ENCODE measurements at places on chromosomes 12 and 14.

GRCh38 chr12:49542592-49543160 is 3.8 kb downstream of the KCNH3 start:
- no peak for DNase-seq

GRCh38 chr12:57630891-57631433 is 2.0 kb downstream of the B4GALNT1 start:
- DNase-seq = no peak

DNA sequence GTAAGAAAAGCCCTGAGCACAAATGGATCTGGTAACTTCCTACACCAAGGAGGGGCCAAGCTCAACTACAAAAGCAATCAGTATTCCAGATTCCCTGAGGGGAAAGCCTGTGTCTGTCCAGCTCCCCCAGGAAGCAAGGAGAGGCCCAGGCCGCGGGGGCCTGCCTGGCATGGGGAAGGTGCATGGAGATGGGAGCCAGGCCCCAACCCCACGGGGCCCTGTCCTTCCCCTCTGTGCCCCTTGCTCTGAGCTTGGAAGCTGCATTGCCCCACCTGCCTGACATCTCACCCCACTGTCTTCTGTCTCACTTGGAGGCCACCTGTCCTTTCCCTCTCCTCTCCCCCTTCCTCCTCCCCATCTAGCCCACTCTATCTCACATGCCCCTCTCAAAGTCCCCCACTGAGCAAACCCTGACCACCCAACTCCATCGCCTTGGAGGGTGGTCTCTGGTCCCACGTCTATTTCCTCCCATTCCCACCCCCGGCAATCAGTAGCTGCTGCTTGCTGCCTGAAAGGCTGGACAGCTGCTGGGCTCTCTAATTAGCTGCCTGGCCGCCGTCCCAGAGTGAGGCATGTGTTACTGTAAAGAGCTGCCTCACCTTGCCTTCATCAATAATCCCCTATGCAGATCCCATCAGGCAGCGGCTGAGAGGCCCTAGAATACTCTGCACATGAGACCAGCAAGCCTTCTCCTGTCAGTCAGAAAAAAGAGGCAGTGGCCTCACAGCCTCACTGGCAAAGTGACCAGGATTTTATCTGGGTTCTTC is 3.4 kb upstream of the TMEM229B start:
- no peak for DNase-seq

DNA sequence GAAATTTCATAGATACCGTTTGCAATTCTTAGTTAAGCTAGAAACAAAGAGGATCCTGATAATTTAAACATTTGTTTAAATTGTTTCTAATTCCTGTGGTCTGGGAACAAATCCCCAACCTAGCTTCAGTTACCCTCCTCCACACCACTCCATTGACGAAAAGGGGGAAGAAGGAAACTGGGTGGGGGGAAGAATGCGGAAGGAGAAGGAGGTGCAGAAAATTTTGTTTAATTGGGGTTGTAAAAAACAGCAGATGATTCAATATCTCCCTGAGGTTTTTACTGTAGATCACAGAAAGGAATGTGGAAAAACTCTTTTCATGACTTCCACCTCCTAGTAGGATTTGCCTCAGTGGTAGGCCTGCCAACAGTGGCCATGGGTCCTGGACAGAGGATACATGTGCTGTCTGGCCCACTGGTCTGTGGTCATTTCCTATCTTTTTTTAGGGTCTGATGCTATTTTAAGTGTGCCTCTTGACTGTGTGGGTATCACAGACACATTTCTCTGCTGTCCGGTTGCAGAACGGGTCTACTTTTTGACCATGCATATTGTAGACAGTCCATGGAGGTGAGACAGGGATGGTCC is 122.9 kb upstream of the PCED1B start:
- no peak for DNase-seq

- no peak for DNase-seq
These were observed 32.7 kb upstream of the FBLN5 start for GRCh38 chr14:91980157-91980556.

- DNase-seq = no peak
These were observed 11.3 kb downstream of the SCARB1 start for GRCh38 chr12:124852329-124852831.

DNA sequence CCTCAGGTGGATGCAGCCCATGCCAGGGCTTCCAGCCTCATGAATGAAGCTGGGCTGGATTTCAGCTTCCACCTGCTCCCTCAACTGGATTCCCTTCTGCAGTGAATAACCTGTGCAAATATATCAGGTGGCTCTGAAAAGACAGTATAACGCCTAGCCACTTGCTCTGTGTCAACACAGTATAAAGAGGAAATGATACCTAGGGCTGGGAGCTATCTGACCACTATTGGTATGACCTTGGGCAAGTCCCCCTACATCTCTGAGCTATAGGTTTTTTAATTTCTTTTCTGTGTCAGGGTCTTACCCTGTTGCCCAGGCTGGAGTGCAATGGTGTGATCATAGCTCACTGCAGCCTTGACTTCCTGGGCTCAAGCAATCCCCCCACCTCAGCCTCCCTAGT is 19.8 kb downstream of the ISM2 start:
- DNase-seq = no peak

DNA sequence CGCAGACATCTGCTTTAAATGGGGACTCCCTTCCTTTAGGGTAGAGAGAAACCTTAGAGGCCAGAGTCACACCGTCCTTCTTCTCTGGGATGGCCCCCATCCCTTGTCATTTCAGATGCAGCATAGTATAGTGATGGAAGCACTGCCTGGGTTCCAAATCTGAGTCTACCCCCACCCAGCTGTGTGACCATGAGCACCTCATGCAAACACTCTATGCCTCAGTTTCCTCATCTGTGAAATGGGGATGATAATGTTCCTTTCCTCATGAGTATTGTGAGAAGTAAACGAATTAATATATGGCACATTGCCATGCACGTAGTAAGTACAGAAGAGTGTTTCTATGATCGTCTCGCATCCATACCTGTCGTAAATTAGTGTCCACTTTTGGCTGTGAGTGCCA is 241.9 kb downstream of the SLC41A2 start:
- DNase-seq = no peak

- no peak for DNase-seq
These were observed 175.4 kb downstream of the PHETA1 start for GRCh38 chr12:111193496-111193895.

- DNase-seq = no peak
These were observed 86.6 kb downstream of the CDK17 start for GRCh38 chr12:96313606-96314005.

- DNase-seq = no peak
These were observed 47.2 kb downstream of the ANKRD9 start for GRCh38 chr14:102462391-102462790.

DNA sequence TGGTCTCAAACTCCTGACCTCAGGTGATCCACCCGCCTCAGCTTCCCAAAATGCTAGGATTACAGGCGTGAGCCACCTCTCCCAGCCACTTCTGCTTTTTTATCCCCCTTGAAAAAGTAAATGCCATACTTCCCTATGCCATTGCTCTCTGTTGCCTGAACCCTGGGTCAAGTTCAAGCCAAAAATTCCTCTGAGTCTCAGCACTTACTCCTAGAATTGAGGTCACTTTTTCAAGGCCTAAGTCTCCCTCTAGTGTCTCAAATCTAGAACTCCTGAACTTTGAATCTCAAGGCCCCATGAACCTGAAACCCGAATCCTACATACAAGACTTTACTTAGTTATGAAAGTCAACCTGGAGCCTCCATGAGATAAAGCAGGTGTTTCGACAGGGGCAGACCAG is 1.4 kb upstream of the APOBEC1 start:
- no peak for DNase-seq

- peak; percentile 90 for DNase-seq
These were observed at the start of gene DDHD1 for GRCh38 chr14:53152887-53153701. DDHD1 (minus strand) TSS chr14:53153323; CDS start chr14:53153098, 225 bp downstream.

- no peak for DNase-seq
These were observed 5.2 kb downstream of the ADIPOR2 start for GRCh38 chr12:1695886-1696670.

DNA sequence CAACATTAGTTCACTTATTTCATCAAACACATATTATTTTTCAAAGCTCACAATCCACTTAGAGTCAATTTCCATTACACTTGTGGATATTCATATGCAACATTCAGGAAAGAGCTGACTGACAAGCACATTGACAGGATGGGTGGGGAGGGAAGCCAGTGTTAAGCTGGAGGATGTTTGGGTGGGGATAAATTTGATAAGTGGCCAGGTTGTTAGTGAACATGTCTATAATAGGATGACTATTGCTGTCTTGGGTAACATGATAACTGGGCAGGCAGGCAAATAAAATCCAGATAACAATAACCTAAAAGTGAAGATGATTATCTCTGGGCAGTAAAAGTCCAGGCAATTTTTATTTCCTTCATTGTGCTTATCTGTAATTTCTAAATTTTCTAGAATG is 73.8 kb upstream of the OSBPL8 start:
- DNase-seq = no peak

GRCh38 chr12:127035011-127035879 is 1231.7 kb upstream of the TMEM132C start:
- DNase-seq = no peak

DNA sequence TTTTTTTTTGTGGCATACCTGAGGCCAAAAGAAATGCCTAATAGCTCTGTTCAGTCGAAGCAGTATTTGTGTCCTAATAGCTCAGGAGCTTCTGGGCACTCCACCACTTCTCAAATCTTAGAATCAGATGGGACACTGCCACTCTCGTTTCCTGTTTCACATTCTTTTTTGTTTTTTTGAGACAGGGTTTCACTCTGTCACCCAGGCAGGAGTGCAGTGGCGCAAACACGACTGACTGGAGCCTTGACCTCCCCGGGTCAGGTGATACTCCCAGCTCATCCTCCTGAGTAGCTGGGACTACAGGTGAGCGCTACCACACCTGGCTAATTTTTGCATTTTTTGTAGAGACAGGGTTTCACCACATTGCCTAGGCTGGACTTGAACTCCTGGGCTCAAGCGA is 52.7 kb downstream of the SPPL3 start:
- no peak for DNase-seq

DNA sequence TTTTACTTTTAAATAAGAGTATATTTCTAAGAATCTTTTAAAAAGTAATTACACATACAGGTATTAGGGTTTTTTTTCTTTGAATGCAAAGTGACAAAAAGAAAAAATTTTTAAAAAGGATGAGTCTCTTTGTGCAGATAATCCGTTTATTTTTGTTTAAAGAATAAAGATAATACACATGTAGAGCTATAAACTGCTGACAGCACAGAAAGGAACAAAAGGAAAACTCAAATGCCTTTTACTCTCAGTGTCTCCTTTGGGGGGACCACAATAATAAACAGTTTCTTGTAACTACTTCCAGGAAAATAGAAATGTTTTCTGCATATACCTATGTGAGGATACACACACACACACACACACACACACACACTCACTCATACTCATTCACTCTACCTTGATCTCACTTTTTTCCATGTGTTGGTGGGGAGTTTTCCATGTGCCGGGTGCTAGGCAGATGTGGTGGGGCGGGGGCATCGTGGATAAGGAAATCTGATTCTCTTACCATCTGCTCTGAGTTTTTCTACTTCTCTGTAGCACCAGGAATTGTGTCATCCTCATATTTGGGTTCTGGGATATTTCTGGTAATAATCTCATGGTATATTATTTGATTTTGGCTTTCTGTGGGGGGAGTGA is 58.1 kb downstream of the KCTD10 start:
- no peak for DNase-seq

GRCh38 chr12:54432815-54433164 is 13.7 kb upstream of the ITGA5 start:
- no peak for DNase-seq

DNA sequence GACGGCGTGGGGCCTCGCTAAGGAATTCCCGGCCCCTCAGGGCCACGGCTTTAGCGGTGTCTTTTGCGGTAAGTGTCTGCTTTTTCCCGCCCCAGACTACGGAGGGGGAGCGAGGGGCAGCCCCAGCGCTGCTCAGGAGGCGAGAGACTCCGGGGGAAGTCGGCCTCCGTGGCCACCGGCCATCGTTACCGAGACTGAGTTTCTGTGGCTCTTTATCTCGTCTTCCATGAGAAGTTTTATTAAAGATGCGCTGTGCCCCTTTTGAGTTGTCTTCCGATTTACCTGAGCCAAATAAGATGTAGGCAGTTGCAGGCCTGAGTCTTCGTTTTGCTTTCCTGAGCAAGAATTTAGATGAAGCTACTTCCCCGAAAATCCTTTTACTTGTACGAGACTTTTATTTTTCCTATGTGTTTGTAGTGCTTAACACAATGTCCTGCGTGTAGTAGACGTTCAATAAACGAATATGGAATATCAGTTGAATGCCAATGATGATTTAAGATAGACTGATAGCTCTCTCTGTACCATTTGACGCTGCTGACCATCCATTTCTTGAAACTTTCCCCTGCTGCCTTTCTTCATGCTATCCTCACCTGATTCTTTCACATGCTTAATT is 462 bp downstream of the SRP54 start:
- DNase-seq = no peak

- DNase-seq = no peak
These were observed 2.3 kb downstream of the TMEM116 start for GRCh38 chr12:112010415-112011344.

- DNase-seq = no peak
These were observed 102.4 kb downstream of the TMTC1 start for GRCh38 chr12:29681370-29681769.

- DNase-seq = no peak
These were observed 395.2 kb upstream of the DCN start for GRCh38 chr12:91577586-91578539.

- peak; percentile 63 for DNase-seq
These were observed at the start of gene SCN8A for GRCh38 chr12:51591016-51591901. SCN8A (plus strand) TSS chr12:51591233; CDS start chr12:51662818, 71,585 bp downstream.

DNA sequence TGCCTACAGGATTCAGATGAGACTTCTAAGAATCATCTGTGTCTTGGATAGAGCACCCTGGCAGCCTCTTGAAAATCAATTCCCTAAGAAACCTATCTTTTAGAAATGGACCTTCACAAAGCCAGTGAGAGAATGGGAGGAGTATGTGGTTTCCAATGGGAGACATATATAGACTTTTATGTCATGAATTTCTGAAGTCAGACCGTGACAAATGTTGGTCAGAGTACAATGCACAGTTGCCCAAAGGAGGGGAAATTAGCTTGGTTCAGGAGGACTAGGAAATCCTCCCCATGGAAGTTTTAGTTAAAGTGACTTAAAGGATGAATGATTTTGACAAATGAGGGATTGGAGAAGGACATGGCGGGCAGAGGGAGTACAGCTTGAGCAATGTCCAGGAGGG is 194.4 kb downstream of the DAD1 start:
- no peak for DNase-seq

DNA sequence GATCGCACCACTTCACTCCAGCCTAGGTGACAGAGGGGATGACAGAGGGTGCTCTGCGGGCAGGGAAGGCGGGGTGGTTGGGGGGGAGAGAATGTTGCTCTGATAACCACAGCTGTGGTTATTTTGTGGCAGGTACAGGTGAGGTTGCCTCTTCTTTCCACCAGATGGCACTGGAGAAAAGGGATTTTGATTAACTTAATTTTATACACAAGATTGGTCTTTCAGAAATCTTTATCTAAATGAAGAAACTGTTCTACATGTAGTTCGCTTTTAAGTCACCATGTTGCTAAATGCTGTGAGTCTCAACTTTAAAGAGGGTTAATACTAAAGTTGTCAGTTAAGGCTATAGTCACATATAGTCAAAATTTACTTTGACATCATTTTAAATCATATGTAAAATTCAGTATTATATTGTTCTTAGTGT is 25.7 kb downstream of the FGF23 start:
- DNase-seq = peak; percentile 36
